H1 (cell line): ENCODE measurements at places on chromosomes 5 and 9.

- no peaks in the 10 kb centered on the region for H3K4me1 ChIP-seq
- H3K27ac ChIP-seq: no peak overlapping the region
- no peak for DNase-seq
- no peak overlapping the region for H3K4me3 ChIP-seq
Measured at GRCh38 chr5:179487145-179487544, 63.2 kb upstream of the RUFY1 start.

- no peaks in the 10 kb centered on the region for H3K36me3 ChIP-seq
- no peak within 1 kb of the TSS for H3K27ac ChIP-seq
- peaks cover 5% of the 10 kb centered on the region for H3K27me3 ChIP-seq
- peak within 1 kb of the TSS; percentile 70 for H3K4me3 ChIP-seq
- no peak for DNase-seq
Measured at GRCh38 chr5:132011622-132012343, at the start of gene ACSL6. TSS of gene ACSL6 (minus strand) at chr5:132011658. CDS start at chr5:132011553, 105 bp downstream.

- DNase-seq: no peak
- no peaks in the 10 kb centered on the region for H3K4me1 ChIP-seq
- no peaks in the 10 kb centered on the region for H3K36me3 ChIP-seq
- H3K27ac ChIP-seq: no peak overlapping the region
- no peak overlapping the region for H3K4me3 ChIP-seq
Measured at GRCh38 chr5:150931368-150931965, 26.7 kb upstream of the ZNF300 start.

- H3K36me3 ChIP-seq: no peaks in the 10 kb centered on the region
- H3K4me1 ChIP-seq: no peaks in the 10 kb centered on the region
- H3K4me3 ChIP-seq: no peak overlapping the region
Measured at GRCh38 chr5:39235648-39236047, 16.3 kb upstream of the FYB1 start.
